ENCODE measurements at places on chromosomes 7 and 10. TPM values are rescaled to one million over a fixed set of nuclear protein-coding genes. Genes with fewer than 3 reads are reported as not detected.

Gene ASL
- 11.1 TPM for total RNA-seq

Gene PPP1R3C
- 129 TPM for total RNA-seq

Gene EBF3
- 29.4 TPM for total RNA-seq

Gene ARL3
- 8.5 TPM for total RNA-seq

GRCh38 chr7:151416941-151417315 lies 7.1 kb upstream of the WDR86 start:
- no peak for DNase-seq
